ENCODE measurements at places on chromosomes 11 and 22. TPM values are rescaled to one million over a fixed set of nuclear protein-coding genes. Genes with fewer than 3 reads are reported as not detected.

DNA sequence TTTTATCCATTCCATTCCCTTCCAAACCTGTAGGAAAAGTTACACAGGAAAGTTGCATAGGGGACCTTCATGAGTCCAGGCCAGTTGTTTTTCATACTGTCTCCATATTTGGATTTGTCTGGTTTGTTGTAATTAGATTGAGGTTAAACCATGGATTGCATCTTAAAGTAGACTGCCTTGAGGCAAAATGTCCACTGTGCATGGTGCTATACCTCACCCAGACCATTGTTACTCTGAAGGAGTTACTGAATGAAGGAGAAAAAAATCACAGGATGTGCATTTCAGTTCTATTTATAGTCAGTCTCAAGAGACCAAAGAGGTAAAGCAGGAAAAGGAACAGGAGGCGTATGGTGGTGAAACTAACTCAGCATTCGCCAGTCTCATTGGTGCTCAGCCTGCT, 29.6 kb upstream of the L3MBTL2 start:
- no peak for DNase-seq

- no peak for DNase-seq
Measured at GRCh38 chr22:37893583-37893983, 12.5 kb upstream of the MICALL1 start.

Gene JHY
- total RNA-seq = 1.8 TPM

Gene CRYAB
- 6,704 TPM for total RNA-seq
